T-cell (primary cell): ENCODE measurements at places on chromosomes 12 and 14. TPM values are rescaled to one million over a fixed set of nuclear protein-coding genes. Genes with fewer than 3 reads are reported as not detected.

- no peak for DNase-seq
Measured at GRCh38 chr12:60263161-60263560, 667.3 kb downstream of the SLC16A7 start.

GRCh38 chr14:60276347-60276746 lies 27.3 kb downstream of the PPM1A start:
- DNase-seq = no peak

- DNase-seq = no peak
Measured at GRCh38 chr12:25797949-25798348, 160.5 kb upstream of the RASSF8 start.

DNA sequence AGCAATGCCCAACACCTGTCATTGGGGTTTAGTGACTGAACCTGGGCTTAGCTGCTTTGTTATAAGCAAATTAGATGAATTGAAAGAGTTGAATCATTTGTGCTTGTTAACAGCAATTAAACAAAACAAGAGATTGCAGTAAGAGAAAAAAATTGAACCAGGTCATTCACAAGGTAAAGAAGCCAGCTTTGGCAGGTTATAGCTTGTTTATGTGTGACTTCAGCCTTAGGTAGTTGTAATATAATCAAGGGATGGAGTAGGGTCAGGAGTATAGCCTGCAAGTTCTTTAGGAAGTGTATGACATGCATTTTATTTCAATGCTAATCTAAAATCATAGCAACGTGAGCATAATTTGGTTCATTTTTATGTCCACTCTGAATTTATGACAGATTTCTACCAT lies 63.4 kb upstream of the PLEKHG3 start:
- no peak for DNase-seq

The DNAH10 gene
- 0.08 TPM for total RNA-seq

The FOXN4 gene
- not detected for total RNA-seq
